ENCODE measurements at places on chromosomes 11 and 22.

- no peak for DNase-seq
Measured at GRCh38 chr22:37330200-37331033, 48.1 kb downstream of the CYTH4 start.

DNA sequence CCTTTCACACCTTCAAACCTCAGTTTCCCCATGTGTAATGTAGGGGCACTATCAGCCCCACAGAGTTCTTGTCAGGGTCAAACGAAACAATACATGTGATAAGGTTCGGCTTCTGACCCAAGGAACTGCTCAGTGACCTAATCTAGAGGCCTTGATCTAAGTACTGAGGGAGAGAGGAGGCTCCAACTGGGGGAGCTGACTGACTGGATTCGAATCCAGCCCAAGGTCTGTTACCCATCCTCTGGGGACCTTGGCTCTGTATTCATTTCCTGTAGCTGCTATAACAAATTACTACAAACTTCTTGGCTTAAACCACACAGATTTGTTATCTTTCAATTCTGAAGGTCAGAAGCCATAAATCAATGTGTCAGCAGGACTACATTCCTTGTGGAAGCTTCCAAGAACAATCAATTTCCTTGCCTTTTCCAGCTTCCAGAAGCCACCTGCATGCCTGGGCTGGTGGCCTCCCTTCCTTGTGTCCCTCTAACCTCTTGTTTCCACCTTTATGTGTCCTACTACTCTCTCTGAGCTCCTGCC is 10.7 kb upstream of the ANAPC15 start:
- DNase-seq, result no peak

- no peak for DNase-seq
Measured at GRCh38 chr22:32905400-32905799, 103.9 kb downstream of the TIMP3 start.

GRCh38 chr11:31779374-31779791 is 31.7 kb downstream of the PAX6 start:
- no peak for DNase-seq

DNA sequence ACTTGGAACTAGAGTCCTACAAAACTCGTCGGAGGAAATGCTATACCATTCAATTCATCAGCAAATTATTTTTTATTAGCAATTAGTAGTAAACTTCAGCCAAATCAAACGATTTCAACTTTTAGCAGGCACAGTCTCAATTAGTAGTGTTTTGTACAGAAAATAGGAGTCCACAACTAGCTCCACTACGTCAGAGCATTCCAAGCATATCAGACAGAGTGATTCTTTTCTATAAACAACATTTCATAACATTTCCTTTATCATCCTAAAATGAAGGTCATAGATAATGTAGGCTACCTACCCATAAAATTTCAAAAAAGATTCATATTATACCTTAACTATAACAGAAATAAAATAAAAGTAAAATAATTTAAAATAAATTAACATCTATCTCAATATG is 169.9 kb downstream of the KIF18A start:
- no peak for DNase-seq

- no peak for DNase-seq
Measured at GRCh38 chr22:44362249-44363012, 49.7 kb upstream of the SHISAL1 start.

DNA sequence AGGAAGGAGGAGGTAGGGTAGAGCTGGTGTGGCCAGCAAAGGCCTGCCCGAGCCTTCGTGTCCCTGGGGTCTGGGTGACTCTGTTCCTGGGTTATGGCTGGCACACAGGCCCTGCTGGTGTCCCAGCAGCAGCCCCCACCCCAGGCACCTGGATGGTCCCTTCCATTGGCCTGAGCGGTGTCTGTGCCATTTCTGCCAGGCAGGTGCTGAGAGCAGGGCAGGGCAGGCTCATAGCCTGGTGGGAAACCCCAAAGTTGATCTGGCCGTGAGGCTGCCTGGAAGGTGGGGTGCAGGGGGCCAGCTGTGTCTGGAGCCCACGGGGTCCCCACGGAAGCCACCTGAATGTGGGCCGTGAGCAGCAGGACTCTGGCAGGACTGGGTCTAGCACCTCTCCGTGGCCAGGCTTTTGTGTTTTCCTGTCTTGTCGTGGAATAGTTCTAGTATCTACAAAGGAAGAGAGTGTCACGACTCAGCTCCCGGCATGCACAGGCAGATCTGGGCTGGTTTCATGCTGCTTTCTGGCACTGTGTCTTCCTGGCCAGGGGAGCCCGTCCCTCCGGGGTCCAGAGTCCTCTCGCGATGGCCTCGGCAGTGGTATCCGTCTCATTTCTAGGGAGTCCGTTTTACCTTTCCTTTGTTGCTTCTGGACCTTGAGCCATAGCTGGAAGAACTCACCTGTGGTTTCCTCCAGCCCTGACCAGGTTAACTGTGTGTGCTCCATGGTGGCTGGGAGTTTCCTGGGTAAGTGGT is 83.7 kb downstream of the KCNQ1 start:
- no peak for DNase-seq

DNA sequence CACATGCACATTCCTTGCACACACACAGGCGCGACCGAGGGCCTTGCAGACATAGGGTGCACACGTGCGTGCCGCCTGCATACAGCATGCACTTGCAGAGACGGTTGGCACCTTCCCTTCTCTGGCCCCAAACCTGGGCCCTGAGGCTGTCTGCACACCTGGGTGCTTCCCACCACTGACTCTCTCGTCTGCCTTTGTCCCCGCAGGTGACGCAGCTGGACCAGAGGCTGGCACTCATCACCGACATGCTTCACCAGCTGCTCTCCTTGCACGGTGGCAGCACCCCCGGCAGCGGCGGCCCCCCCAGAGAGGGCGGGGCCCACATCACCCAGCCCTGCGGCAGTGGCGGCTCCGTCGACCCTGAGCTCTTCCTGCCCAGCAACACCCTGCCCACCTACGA is 38.0 kb downstream of the CDKN1C start:
- DNase-seq, result no peak

- no peak for DNase-seq
Measured at GRCh38 chr22:38218661-38219622, 17.1 kb downstream of the MAFF start.

GRCh38 chr11:16946477-16947282 is 67.5 kb downstream of the PLEKHA7 start:
- no peak for DNase-seq

DNA sequence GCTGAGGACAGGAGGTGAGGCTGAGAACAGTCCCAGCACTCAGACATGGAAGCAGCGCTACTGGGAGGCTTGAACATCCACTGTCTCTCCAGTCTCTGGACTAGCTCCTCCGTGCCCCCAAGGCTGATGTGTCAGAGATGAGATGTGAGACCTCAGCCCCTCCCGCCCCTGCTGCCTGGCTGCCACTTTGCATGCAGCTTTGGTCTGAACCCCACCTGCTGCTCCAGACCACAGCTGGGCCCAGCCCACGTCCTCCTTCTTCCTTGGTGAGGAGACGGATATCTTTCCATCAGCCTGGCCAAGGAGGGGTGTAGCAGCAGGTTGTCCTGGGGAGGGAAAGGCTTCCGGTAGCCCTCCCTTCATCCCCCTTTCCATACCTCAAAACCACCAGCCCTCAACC is 148.0 kb upstream of the B3GAT1 start:
- no peak for DNase-seq

DNA sequence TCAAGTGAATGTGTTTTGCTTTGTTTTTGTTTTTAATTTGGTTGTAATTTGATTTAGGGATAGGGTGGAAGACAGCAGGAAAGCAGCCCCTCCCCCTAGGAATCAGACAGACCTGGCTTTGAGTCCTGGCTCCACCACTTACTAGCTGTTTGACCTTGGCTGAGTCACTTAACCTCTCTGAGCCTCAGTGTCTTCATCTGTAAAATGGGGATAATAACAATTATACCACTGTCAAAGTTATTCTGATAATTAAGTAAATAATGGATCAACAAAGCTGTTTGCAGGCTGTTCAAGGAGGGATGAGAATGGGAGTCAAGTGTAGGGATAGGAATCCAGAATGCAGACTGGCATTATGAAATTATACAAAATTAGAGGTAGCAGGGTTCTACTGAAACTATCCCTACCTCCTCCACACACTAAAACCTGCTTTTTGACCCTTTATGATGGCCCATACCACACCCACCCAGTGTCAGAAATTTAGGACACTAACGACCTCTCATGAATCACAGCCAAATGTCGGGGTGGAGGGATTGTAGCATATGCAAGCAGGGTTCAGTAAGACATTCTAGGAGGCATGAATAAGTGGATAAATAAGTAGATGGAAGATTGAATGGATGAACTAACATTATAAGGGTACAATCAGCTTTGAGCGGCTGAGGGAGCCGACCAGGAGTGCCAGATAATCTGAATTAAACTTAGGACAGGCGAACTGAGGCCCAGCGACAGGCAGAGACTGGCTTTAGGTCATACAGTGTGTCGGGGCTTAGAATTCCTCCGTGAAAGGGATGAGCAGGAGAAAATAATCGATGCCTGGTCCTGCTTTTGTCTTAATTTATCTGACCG is 974 bp downstream of the ANAPC15 start:
- DNase-seq, result no peak

GRCh38 chr11:60193687-60194433 is 11.0 kb upstream of the MS4A6A start:
- DNase-seq, result peak; percentile 14

DNA sequence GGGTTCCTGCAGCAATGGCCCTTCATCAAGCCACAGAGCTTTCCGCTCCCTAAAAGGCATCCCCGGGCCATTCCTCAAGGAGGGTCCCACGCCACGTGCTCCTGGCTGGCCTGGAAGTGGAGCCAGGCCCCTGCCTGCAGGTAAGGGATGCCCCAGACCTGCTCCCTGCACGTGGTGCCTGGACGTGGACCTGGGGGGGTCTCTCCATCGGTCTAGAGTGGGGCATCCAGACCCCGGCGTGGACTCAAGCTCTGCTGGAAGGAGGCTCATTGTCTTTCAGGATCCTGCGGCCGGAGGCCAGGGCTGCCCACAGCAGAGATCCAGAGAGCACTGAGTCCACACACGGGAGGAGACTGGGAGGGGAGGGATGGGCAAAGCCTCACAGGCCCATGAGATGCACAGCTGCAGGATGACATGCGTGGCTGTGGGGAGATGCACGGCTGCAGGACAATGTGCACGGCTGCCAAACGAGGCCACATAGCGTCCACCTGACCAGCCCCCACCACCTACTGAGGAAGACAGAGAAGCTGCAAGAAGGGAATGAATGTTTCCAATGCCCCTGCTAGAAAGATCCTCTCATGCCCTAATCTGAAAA is 236.7 kb downstream of the BRD1 start:
- no peak for DNase-seq

DNA sequence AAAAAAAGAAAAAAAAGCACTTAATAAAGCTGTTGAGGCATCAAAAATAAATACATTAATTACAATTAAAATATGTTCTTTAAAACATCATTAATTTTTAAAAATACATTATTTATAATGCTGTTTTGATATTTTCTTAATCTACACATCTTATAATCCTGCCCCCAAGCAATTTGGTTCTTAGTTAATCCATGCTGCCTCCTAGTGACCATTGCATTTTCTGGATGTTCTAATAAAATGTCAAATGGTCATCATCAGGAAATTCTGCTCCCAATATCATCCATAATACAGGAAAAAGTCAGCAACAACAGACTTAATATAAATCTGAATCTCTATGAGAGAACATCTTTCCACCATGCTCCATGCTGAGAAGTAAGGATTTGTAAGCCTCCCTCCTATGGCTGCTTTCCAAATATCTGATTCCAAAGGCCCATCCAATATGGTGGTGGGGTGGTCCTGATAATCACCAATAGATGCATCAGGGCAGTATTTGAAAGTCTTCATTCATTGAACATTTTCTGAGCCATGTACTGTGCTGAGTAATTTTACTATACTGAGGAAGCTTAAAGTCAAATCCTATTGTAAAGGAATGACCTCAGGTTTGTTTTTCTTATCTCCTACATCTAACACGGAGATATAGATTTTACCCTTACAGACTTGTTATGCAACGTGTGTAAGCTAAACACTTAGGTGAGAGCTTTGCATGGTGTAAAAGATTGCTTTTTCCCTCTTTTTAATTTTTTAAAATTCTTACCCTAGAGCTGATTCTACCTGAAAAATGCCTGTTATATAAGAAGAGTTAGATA is 124.7 kb upstream of the BMAL1 start:
- no peak for DNase-seq

- DNase-seq, result peak; percentile 8
Measured at GRCh38 chr11:96015906-96016565, 92.1 kb upstream of the MTMR2 start.

DNA sequence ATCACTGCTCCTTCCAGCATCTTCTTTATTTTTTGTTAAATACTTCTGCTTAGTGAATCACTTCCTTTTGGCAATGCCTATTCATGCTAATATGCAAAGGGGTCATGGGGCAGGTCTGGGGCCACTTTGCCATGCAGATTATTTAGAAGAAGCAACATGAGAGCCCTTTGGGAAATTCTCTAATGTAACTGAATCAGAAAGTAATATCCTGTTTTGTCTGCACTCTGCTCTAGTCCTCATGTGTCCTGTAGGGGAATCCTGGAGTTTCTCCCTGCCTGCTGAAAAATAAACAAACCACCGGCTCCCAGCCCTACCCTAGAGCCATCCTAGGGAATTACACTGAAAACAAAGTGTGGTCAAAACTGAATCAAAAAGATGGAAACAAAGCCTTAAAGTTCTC is 176.5 kb upstream of the POU2AF2 start:
- no peak for DNase-seq

DNA sequence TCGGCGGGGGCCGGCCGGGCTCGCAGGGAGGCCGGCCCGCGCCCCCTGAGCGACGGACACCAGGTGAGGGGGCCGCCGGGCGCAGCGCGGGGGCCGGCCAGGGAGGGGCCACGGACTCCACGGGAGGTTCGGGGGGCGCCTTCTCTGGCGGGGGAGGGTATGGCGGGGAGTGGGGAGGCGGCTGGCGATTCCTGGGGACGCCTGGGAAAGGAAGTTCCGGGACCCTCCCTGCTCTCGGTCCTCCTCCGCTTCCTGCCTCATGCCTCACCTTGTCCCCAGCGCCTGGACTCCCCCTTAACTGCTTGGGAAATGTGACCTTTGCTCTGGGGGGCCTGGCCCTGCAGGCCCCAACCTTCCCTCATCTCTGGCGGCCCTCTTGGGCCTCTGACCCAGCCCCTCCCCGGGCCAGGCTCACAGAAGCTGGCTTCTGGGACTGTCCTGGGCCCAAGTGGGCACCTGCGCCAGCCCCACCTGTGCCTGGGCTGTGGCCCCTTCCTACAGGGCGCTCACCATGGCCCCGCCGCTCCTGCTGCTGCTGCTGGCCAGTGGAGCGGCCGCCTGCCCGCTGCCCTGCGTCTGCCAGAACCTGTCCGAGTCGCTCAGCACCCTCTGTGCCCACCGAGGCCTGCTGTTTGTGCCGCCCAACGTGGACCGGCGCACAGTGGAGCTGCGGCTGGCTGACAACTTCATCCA is 516 bp downstream of the LRFN4 start:
- DNase-seq, result no peak

DNA sequence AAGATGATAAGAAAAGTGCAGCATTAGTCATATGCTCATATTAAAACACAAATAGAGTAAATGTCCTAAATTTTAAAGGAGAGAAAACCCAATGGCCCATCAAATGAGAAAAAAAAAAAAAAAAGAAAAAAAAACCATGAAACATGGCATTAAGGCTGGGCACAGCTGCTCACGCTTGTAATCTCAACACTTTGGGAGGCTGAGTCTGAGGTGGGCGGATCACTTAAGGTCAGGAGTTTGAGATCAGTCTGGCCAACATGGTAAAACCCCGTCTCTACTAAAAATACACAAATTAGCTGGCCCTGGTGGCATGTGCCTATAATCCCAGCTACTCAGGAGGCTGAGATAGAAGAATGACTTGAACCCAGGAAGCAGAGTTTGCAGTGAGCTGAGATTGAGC is 515.5 kb upstream of the ANO3 start:
- DNase-seq, result no peak

GRCh38 chr11:32940865-32941264 is 48.3 kb downstream of the QSER1 start:
- no peak for DNase-seq

- DNase-seq, result no peak
Measured at GRCh38 chr11:66495401-66495854, 15.0 kb upstream of the BBS1 start.

Data from activated CD8-positive, alpha-beta memory T cell treated with anti-CD3 and anti-CD28 coated beads for 4 hours (primary cell).